ENCODE measurements at places on chromosomes 3 and 15.

DNA sequence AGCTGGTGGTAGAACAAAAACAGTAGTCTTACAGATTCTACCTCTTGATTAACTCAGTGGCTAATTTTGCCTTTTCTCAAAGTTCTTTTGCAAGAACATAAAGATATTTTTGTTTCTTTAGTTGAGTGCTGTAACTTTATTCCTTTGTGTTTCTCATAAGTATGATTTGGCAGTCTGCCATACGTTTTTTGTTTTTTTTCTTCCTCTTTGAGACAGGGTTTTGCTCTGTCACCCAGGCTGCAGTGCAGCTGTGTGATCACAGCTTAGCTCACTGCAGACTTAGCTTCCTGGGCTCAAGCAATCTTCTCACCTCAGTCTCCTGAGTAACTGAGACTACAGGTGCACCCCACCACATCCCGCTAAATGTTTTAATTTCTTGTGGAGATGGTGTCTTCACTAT, 22.4 kb downstream of the B3GNT5 start:
- no peak for DNase-seq

DNA sequence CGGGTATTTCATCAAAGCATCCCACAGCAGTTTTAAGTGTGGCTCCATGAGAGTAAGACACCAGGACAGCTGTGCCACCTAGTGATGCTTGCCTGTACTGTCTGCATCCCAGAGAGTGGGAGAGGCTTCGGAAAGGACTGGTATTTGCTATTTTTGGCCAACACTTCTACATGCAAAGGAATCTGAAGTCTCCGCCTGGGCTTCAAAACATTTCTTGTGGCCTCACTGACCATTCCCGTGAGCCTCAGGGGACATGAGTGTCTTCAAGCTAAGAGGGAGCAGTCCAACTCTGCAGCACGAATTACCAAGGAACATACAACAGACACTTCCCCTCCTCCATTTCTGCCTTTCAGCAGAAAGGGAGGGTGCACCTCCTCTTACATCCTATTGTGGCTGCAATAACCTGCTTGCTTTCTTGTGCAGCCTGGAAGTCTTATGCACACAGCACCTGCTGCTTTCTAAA, 177.5 kb downstream of the RORA start:
- DNase-seq: no peak

DNA sequence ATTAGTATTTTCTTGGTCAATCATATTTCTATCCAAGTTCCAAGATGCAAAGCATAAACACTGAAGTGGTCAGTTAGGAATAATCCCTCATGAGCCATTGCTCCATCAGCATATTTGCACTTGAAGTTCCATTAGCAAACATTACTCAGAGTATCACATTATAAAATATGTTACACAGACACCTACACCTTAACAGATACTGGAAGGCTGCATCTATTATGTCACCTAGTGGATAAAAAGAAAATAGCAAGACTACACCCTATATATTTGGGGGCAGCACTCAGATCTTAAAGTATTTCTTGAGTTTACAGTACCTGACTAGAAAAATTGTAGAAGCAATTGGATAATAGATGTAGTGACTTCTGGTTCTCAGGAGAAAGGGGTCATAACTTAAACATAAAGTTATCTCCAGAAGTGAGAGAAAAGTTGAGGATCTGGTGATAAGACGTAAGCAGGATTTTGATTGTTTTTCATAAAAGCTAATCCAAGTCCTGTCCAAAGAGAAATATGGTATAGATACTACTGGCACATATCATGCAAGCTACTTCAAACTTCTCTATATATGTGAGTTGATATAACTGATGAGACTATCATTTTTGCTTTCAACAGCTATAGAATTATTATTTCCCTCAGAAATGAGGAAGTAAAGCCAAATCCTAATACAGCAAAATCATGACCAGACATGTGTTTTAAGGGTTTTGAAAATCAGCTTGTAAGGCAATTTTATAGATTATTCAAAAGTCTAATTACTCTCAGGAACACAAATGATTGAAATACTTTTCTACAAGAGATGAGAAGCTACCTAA, 422.2 kb downstream of the GBE1 start:
- no peak for DNase-seq

- DNase-seq: no peak
Measured at GRCh38 chr15:73442421-73442820, 543 bp upstream of the REC114 start.

GRCh38 chr15:100627789-100628395, 25.5 kb downstream of the ASB7 start:
- peak; percentile 0 for DNase-seq

- DNase-seq: no peak
Measured at GRCh38 chr3:140770977-140771667, 93.3 kb downstream of the TRIM42 start.

GRCh38 chr3:67808906-67809305, 154.5 kb upstream of the SUCLG2 start:
- no peak for DNase-seq

- DNase-seq: no peak
Measured at GRCh38 chr15:67076147-67076843, 10.9 kb downstream of the SMAD3 start.

DNA sequence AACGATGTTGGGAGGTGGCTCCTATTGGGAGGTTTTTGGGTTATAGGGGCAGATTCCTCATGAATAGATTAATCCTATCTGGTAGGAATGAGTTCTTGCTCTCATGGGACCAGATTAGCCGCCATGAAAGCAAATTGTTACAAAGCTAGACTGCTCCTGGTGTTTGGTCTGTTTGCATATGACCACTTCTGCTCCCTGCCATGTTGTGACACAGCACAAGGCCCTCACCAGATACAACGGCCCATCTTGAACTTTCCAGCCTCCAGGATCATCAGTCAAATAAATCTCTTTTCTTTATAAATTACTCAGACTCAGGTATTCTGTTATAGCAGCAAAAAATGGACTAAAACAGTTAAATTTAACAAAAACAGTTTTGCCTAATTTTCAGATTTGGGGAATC, 34.4 kb downstream of the TRIM42 start:
- no peak for DNase-seq

DNA sequence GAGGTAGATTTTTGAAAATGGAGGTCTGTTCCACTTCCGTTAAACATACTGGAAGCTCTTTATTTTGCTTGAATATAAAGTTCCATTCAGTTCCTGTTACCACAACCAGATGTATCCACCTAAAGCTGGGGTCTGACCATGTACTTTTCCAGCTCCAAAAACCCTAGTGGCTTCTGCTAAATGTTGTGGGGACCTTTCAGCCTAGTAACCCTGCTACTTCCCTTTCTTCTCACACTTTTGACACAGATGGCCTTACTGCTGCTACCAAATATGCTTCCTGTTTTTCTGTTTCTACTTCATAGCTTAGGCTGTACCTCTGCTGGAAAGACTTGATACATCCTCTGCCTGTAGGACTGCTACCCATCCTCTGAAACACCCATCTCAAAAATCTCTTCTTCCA, 87.8 kb downstream of the COL6A6 start:
- DNase-seq: no peak

- DNase-seq: no peak
Measured at GRCh38 chr3:16048435-16049318, 125.8 kb upstream of the GALNT15 start.

DNA sequence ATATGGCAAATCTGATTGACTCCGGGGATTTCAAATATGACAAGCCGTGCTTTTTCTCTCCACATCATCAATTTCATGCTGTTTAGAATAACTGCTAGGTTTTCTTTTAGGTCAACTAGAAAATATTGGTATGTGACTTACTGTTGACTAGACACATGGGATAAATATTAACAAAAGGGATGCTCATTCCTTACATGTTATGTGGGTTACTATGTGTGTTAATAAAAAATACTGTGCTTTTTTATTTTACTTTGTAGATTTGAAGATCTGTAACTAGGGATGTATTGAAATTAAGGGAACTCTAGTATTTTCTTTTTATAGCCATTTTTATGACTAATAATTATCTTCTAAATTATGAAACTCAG, 264.6 kb upstream of the COL8A1 start:
- no peak for DNase-seq

- DNase-seq: no peak
Measured at GRCh38 chr15:96125721-96126415, 204.6 kb upstream of the NR2F2 start.

DNA sequence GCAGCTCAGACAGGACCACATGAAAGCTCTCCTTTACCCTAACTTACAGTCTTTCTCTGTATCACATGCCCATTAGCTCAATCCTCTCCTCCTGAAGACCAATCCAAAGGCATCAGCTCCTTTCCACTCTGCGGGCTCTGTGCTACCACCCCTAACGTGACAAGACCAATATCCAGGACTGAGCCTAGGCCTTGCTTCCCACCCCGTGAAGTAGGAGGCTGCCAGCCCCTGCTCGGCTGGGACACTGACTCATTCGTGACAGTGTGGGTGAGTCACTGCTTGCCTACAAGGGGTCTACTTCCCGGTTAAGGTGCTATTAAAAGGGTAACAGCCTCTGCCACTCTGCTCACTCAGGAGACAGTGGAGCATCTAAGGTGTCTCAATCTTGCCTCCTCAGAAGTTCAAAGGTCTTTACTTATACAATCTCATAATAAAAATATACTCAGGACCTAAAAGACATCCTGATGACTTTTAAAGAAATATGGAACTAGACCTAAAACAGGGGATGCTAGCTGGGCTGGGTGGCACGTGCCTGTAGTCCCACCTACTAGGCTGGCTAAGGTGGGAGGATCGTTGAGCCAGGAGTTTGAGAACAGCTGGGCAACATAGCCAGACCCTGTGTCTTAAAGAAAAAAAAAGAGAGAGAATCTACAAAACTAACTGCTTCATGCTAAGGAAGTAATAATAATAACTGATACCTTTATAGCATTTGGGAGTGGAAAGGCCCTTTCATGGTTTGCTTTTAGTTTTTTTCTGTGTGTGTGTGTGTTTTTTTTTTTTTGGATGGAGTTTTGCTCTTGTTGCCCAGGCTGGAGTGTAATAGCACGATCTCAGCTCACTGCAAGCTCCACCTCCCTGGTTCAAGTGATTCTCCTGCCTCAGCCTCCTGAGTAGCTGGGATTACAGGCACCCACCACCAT, 55.0 kb downstream of the TMEM44 start:
- DNase-seq: no peak

- DNase-seq: no peak
Measured at GRCh38 chr3:14322667-14323295, 79.6 kb upstream of the SLC6A6 start.

DNA sequence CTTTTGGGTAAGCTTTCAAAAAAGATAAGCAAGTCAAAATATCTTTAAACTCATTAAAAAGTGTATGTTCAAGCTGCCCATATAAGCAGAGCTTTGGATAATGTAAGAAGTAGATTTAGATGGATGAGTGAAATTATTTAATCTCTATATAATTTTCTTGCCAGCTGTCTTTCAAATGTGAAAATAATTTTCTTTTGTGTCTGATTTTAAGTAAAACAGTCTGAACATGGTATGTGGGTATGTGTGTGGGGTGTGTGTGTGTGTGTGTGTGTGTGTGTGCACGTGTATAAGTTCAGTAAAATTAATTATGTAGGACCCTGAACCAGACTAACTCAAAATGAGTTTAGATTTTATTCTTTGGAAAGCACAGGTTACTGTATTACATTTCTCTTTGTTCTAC, 155.2 kb upstream of the CGNL1 start:
- no peak for DNase-seq

- DNase-seq: no peak
Measured at GRCh38 chr3:193897288-193897687, 238.7 kb upstream of the HES1 start.

GRCh38 chr3:146072061-146072460, 88.9 kb downstream of the PLOD2 start:
- DNase-seq: no peak

GRCh38 chr3:153628591-153628990, 466.6 kb downstream of the RAP2B start:
- DNase-seq: no peak

DNA sequence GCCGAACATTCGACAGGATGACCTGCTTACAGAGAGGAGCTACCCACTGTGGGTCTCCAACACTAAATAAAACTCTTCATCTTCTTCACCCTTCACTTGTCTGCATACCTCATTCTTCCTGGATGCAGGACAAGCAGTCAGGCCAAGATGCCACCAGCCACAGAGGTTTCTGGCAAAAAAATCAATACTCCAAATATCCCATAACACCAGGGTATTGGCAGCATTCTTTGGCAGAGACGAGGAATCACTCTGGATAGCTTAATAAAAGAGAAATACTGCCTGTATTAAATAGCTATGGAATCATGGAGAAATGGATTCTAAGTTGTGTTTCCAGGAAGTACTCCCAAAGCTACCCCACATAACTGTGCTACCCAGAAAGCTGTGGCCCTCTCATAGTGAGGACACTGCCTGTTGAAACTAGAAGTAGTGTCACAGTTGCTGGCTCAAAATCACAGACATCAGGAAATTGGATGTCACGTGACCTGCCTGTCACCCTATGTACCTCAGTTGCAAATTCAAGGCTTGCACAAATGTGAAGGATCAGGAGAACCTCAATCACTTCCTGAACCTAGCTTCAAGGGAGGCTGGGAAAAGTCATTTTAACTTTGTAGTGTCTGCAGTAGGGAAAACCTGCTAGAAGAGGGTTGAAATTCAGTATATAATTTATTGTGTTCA, 11.0 kb upstream of the LRRC31 start:
- DNase-seq: no peak

GRCh38 chr3:149235599-149236424, 14.2 kb upstream of the CP start:
- no peak for DNase-seq

GRCh38 chr3:126891791-126892190, 91.1 kb upstream of the PLXNA1 start:
- DNase-seq: no peak

GRCh38 chr15:64678126-64678819, 97.1 kb downstream of the RBPMS2 start:
- DNase-seq: no peak

- no peak for DNase-seq
Measured at GRCh38 chr3:121152573-121152972, 244.6 kb downstream of the STXBP5L start.

GRCh38 chr15:60324706-60325438, 72.9 kb downstream of the ANXA2 start:
- DNase-seq: peak; percentile 51

GRCh38 chr3:145522893-145523651, 637.9 kb downstream of the PLOD2 start:
- DNase-seq: no peak

DNA sequence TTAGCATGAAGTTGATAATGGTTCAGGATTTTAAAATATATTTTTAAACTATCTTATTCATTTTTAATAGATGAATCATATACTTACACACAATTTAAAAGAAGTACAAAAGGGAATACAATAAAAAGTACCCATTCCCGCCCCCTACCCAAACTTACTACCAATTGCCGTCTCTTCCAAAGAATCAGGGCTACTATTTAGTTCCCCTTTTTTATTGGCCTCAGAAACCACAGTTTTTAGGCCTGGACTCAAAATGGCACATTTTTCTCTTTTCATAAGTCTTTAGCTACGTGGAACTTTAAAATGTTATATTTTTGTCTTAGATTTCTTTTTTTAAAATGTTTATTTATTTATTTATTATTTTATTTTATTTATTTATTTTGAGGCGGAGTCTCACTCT, 18.0 kb downstream of the LRRK1 start:
- no peak for DNase-seq

DNA sequence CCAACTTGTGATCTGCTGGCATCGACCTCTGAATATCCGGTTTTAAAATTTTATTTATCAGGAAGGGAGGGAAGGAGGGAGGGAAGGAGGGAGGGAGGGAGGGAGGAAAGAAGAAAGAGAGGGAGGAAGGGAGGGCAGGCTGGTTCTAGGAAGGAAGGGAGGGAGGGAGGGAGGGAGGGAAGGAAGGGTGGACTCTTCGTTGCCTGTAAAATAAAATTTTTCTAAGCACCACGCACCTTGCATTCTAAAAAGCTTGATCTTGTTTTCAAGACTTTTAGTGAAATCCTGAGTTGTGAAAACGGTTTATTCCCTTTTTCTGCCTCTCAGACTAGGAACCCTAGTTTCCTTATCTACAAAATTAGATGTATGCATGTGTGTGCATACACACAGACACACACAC, 101.7 kb upstream of the RAP2B start:
- DNase-seq: no peak

Data from NCI-H1436 treated with DMSO at 0.1 percent for 48 hours (cell line).